Activated CD4-positive, alpha-beta memory T cell treated with anti-CD3 and anti-CD28 coated beads, Interleukin-2, amount 10 ng/mL, durations not matched to agents 7 days and 5 days (primary cell): ENCODE measurements at places on chromosomes 7 and 10.

GRCh38 chr10:47109906-47110305, 190.1 kb upstream of the GDF10 start:
- no peak for DNase-seq

- DNase-seq = no peak
Observed at GRCh38 chr10:95896071-95896850, 11.5 kb upstream of the CC2D2B start.

DNA sequence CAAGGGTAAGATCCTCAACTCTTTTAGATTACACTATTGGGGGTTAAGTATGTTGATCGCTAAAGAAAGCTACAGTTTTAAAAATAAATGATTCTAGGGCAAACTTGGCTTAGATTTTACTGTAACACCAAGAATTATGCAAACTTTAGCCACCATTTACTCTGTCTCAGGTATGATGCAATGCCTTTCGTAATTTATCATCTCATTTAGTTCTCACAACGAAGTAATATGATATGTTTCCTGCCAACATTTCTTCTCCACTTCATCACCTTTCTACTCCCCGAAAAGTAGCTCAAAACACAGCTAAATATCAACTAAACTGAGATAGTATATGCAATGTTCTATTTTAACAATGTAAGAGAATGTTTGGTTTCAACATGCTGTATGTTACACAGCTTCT, 21.1 kb downstream of the FAM133B start:
- DNase-seq = no peak

- DNase-seq = no peak
Observed at GRCh38 chr10:96834120-96834519, 2.0 kb downstream of the LCOR start.
